ENCODE measurements at places on chromosomes 7 and 10.
A peak's percentile ranks its signal among the peaks of the same experiment; 100 is the strongest.

- DNase-seq: no peak
Measured at GRCh38 chr7:150335774-150336112, 5.7 kb downstream of the RARRES2 start.

GRCh38 chr10:35456153-35456720 lies 119.9 kb downstream of the CCNY start:
- no peak for DNase-seq

DNA sequence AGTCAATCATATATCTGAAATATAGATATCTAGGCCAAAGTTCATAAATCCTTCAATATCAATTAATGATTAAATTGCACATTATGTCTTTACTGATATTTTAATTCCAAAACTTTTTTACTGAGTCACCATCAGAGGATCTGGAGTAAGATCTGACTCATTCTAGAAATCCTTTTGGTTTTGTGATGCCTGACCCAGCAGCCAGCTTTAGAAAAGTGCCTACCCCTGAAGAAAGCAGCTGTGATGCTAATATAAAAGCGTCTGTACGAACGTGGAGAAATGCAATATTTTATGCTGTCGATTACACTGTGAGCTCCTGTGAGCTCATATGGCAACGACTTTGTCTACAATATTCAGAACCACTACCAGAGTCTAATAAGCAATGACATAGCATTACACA lies 142.5 kb upstream of the LRRTM3 start:
- peak; percentile 40 for DNase-seq

DNA sequence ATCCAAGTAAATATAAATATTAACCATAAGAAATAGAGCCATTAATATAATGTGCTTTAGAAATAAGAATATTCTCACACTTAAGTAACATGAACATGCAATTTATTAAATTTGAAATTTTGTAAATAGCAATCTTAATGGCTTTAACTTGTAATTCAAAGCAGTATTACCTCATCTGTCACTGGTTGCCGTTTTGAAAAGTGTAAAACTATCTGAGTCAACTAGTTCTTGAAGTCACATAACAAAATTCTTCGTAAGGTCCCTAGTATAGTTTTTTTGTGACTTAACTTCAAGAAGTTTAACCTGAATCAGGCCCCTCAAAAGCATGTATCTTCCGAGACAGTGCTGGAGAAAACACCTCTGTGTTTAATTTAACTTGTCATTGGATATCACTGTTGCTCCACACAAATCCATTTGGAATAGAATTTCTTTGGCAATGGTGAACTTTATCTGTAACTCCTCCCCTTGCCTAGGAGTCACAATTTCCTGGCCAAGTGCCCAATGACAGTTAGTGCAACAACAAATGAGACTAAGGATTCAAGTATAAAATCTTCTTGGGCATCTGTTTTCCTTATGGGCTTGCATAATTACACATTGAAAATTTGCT lies 47.1 kb downstream of the NT5C2 start:
- DNase-seq: peak; percentile 77

GRCh38 chr10:1287971-1288401 lies 231.8 kb downstream of the WDR37 start:
- DNase-seq: no peak

DNA sequence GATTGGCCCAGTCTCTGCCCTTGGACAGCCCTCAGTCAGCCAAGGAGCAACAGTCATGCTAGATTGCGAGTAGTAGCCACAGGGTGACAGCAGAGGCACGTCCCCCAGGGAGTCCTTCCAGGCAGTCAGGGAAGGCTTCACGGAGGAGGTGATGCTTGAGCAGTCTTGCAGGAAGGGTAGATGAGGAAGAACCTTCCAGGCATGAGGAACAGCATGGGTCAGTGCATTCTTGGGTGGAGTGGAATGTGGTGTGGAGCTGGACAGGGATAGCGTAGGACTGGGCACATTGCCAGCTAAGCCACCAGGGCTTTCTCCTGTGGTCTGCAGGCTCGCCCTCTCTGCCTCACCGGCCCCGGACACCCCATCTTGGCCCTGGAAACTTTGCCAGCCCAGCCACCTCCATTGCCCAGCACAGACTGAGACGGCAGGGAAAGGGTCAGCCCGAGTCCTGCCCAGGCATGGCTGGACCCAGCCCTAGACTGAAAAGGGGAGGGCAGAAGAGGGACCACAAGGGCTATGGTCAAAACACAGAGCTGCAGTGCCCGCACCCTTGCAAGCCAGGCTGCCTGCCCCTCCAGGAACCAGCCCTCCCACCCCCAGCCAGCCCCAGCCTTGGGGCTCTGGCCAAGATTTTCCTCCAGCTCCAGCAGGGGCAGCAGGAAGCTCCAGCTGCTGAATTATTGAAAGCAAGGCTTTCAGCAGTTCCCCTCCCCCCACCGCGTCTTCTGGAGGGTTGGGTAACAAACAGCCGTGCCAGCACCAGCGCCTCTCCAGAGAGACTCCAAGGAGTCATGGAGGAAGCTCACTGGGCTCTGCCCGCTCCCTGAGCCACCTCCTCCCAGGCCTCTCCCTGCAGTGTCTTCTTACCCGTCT lies 18.7 kb downstream of the SRRM3 start:
- peak; percentile 96 for DNase-seq

DNA sequence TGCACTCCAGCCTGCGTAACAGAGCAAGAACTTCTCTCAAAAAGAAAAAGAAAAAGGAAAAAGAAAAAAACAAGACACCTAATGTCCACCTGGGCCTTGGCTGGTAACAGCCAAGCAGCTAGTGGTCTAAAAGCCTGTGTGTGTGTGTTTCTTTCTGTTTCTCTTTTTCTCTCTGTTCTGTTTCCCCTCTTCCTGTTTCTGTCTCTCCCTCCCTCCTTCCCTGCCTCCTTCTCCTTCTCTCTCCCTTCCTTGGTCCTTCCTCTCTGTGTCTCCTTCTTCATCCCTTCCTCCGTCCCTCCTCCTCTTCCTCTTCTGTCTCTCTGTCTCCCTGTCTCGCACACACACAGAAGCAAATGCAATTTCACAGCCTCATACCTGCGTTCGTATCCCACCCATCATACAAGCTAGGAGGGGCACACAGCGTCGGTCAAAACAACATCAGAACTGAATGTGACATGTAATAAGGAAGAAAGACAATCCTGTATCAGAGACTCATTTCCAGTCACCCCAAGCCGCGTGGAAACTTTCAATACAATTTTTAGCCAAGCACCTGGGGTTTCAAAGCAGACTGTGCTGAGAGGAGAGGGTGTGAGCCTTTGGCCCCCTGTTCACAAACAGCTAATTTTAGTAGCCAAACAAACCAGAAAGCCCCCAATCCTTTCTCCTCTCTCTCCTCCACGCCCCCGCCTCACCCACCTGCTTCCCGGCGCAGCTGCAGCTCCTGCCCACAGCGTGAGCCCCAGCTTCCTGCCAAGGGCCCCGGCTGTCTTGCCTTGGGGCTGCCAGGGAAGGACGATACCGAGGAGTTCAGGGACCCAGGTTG lies 50.2 kb upstream of the GNA12 start:
- no peak for DNase-seq

DNA sequence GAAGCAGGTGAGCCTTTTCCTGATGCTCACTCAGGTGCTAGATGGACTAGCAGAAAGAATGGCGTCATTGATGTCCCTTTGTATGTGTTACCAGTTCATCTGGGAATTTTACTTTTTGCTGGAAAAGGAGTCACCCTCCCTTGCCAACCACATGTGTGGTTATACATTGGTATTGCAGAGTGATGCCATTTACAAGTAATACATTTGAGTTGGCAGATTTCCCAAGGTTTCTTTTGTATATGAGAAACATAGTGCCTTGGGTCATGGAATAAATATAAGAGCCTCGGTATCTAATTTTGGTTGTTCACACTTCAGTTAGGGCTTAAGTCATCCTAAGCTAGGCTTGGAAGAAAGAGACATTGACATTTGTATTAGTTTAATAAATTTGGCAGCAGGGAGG lies 10.4 kb upstream of the ATXN7L1 start:
- no peak for DNase-seq

GRCh38 chr7:49563693-49564378 lies 209.6 kb upstream of the VWC2 start:
- no peak for DNase-seq

DNA sequence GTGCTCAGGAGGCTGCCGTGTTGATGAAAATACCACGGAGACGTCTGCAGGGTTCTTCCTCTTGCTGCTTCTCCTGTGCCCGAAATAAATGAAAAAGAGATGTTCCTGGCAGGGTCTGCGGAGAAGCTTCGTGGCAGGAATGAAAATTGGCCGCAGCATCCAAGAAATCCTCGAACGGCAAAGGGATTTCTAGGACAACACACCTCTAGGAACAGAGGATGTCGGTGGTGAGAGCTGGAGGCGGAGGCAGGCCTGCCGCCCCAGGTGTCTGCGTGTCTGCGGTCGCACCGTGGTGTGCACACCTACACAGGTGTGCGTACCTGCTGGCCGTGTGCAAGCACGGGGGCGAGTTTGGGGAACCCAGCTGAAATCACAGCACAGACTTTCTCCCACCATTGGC lies 43.4 kb downstream of the TMEM130 start:
- no peak for DNase-seq

GRCh38 chr10:70162892-70163201 lies 7.5 kb downstream of the SAR1A start:
- no peak for DNase-seq

GRCh38 chr10:31921031-31921430 lies 7.6 kb downstream of the ARHGAP12 start:
- no peak for DNase-seq

DNA sequence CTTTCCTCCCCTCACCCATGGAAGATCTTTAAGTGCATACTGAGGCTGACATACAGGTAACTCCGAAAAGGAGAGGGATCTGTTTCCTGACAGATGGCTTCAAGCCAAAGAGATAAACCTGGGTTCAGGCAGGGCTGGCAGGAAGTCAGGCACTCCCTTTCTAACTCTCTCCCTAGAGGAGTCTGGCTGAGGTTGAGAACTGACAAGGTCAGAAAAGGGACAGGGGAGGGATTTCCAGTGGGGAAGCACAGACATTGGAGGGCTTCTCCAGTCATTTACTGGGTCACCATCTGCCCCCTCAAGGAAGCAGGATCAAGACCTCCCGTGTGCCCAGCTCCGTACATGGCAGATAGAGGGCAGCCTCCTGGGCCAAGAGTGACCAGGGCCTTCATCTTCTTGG lies 31.6 kb downstream of the TLX1 start:
- DNase-seq: no peak

- no peak for DNase-seq
Measured at GRCh38 chr10:6120691-6121090, 31.9 kb downstream of the RBM17 start.

DNA sequence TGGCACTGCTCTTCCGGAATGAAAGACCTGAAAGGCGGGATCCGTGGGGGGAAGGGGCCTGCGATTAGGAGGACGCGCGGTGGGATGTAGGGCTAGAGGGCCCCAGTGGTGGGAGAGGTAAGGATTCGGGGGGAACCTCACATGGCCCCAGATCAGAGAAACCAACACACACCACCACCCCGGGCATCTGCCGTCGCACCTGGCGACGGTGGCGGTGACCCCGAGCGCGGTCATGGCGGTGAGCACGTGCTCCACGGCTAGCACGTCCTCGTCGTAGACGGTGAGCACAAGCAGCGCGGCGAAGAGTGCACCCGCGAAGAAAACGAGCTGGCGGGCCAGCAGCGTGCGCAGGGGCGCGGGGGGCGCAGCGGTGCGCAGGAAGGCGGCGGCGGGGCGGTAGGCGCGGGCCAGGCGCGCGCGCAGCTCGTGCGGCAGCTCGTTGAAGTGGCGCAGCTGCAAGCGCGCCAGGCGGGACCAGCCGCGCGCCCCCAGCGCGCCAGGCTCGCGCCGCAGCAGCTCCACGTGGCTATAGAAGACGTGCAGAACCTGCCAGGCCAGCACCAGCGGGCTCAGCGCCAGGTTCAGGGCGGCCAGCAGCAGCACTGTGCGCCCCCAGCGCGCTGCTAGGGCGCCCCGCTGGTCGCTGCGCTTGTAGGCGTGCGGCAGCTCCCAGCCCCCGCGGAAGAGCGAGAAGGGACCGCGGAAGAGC lies 5.7 kb downstream of the ATG9B start:
- no peak for DNase-seq

DNA sequence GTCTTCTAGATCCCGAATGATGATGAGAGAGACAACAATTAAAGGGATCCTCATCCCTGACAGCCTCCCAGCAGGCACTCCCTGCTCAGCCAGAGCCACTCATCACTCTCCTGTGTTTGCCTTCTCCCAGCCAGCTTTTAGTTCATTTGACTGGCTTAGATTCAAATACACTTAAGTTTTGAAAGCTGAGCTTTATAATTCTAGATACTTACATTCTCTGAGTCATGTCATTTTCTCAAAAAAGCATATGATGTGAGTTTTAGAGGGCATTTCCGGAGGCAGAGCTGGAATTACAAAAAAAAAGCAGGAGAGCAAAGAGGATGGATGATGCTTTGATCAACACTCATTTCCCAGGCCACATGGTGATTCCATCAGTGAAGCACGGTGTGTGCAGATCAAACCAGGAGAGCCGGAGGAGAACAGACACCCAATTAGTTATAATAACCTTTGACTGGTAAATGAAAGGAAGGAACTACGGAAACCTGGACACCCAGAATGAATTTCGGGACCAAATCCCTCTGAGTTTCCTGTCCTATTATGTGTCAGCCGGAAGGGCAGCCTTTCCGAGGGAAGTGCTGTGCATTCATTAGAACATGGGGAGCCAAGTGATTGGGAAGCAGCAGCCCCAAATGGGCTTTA lies 81.5 kb upstream of the HPS1 start:
- no peak for DNase-seq

DNA sequence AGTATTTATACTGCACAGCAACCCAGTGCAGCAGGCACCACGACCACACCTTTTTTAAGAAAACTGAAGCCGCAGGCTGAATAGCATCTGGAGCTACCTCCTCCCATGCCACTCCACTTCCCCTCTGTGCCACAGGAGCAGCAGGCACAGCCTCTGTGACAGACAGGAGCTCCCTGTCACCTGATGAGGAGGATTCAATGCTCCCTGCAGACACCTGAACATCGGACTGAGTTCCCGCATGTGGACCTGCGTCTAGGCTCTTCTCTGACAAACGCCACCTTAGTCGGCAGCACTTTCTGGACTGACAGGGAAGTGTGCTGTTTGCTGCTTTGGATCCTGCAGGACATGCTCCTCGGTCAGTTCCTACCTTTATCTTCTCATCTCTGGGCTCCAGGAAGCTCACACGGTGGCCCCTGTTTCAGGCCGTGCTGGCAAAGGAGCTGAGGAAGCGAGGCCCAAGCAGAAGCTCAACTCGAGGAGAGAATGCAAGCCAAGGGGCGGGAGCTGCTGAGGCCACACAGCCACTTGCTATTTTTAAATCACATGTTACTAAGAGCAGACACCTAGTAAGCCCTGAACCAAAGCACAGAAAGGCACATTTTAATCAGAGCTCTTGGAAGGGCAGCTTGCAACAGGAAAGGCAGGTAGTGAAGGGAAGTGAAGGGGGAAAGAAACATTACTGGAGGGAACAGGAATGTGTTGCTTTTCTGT lies 56.6 kb downstream of the VOPP1 start:
- no peak for DNase-seq
